ENCODE measurements at places on chromosomes 12 and 14. TPM values are rescaled to one million over a fixed set of nuclear protein-coding genes. Genes with fewer than 3 reads are reported as not detected.

WNT1 gene
- total RNA-seq, result not detected

PZP gene
- total RNA-seq, result 0.20 TPM

FAM181A gene
- not detected for total RNA-seq

SYT1 gene
- total RNA-seq, result 0.99 TPM

PCNX1 gene
- total RNA-seq, result 79.1 TPM
